Epithelial cell of umbilical artery (primary cell): ENCODE measurements at places on chromosomes 7 and 10. TPM values are rescaled to one million over a fixed set of nuclear protein-coding genes. Genes with fewer than 3 reads are reported as not detected.

LIPJ gene
- total RNA-seq, result not detected in 2 replicates

SLC16A12 gene
- not detected in 2 replicates for total RNA-seq

AVL9 gene
- 26.1 and 50.0 TPM in 2 replicates for total RNA-seq

CPEB3 gene
- total RNA-seq, result 0.32 and 1.1 TPM in 2 replicates

CH25H gene
- total RNA-seq, result not detected in 2 replicates

ANXA8L1 gene
- total RNA-seq, result not detected in 2 replicates

CLIP2 gene
- total RNA-seq, result 25.5 and 29.9 TPM in 2 replicates

CCDC172 gene
- total RNA-seq, result not detected in 2 replicates

FBXL13 gene
- 3.2 and 4.4 TPM in 2 replicates for total RNA-seq

SPDYE16 gene
- total RNA-seq, result not detected in 2 replicates

CNPY1 gene
- not detected in 2 replicates for total RNA-seq

NEUROD6 gene
- total RNA-seq, result not detected in 2 replicates

CLRN3 gene
- total RNA-seq, result not detected in 2 replicates

HSPA12A gene
- 0.30 and 0.32 TPM in 2 replicates for total RNA-seq

CPN1 gene
- total RNA-seq, result not detected in 2 replicates

CYP2C8 gene
- not detected in 2 replicates for total RNA-seq

TFEC gene
- total RNA-seq, result 1.7 and 1.9 TPM in 2 replicates

ACSL5 gene
- total RNA-seq, result 1.3 and 9.1 TPM in 2 replicates

MYOZ1 gene
- not detected in 2 replicates for total RNA-seq

ANXA8 gene
- total RNA-seq, result 0.30 TPM in 1 of 2 replicates, not detected in the other

ANKRD2 gene
- 0.97 and 2.1 TPM in 2 replicates for total RNA-seq

DOCK1 gene
- 81.2 and 82.7 TPM in 2 replicates for total RNA-seq

OR2A12 gene
- total RNA-seq, result not detected in 2 replicates

OR2A25 gene
- total RNA-seq, result not detected in 2 replicates

ZRANB1 gene
- total RNA-seq, result 16.9 and 20.8 TPM in 2 replicates

TMEM236 gene
- total RNA-seq, result under 0.01 and 0.15 TPM in 2 replicates

MPP7 gene
- 0.30 and 0.32 TPM in 2 replicates for total RNA-seq

ASB10 gene
- total RNA-seq, result not detected in 2 replicates

TSPAN33 gene
- 0.30 and 0.65 TPM in 2 replicates for total RNA-seq

SUGCT gene
- total RNA-seq, result 1.2 and 2.3 TPM in 2 replicates

RBP4 gene
- not detected in 2 replicates for total RNA-seq

ADIRF gene
- 12.0 TPM in 1 of 2 replicates, not detected in the other for total RNA-seq

CEP55 gene
- 45.8 and 60.8 TPM in 2 replicates for total RNA-seq

ITIH2 gene
- not detected in 2 replicates for total RNA-seq

CYP2W1 gene
- total RNA-seq, result not detected in 2 replicates

SLC26A3 gene
- not detected in 2 replicates for total RNA-seq

C10orf105 gene
- 0.15 TPM in 1 of 2 replicates, not detected in the other for total RNA-seq

UFSP1 gene
- total RNA-seq, result 2.9 and 5.2 TPM in 2 replicates

FAM131B gene
- 1.3 and 1.4 TPM in 2 replicates for total RNA-seq

EPDR1 gene
- total RNA-seq, result 1.3 and 2.9 TPM in 2 replicates

HOXA4 gene
- 0.30 and 0.32 TPM in 2 replicates for total RNA-seq

SSC4D gene
- total RNA-seq, result 0.65 and 0.76 TPM in 2 replicates

COBL gene
- total RNA-seq, result not detected in 2 replicates

OR13A1 gene
- total RNA-seq, result not detected in 2 replicates
